Smooth muscle cell of the brain vasculature (primary cell): ENCODE measurements at places on chromosomes 4 and X.

- no peak for DNase-seq
Observed at GRCh38 chr4:10006601-10007435, 14.5 kb downstream of the SLC2A9 start.

DNA sequence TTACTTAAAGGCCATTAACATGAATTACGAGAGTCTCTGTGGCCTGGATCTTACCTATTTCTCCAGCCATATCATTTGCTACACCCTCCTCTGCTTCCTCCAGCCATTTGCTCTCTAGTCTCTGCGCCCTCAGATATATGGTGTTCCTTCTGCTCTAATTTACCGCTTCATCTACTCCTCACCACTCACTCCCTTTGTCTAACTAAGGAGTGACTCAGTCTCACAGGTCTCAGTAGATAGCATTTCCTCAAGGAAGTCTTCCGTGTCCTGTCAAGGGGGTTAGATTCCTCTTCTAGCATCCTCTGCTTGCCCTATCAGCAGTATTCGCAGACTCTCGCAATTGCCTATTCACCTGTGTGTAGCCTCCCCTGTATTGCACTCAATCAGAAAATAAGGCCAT lies 892.1 kb upstream of the INTU start:
- no peak for DNase-seq

GRCh38 chrX:42392846-42393245 lies 385.1 kb downstream of the PPP1R2C start:
- no peak for DNase-seq

- DNase-seq, result no peak
Observed at GRCh38 chrX:129091097-129091496, 432.2 kb downstream of the SMARCA1 start.

DNA sequence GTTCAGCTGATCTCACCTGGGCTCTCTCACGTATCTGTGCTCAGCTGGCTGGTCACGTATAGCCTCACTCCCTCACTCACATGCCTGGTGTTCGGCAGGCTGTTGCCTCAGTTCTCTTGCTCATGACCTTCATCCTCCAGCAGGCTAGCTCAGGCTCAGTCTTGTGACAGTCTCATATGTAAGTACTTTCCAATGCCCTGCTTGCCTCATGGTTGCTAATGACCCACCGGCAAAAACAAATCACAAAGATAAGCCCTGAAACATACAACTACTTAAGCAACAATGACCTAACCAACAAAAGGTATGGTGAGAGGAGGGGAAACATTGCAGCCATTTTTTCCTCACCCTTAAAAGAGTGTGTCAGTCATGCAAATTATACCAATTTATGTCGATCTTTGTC lies 25.0 kb downstream of the MEPE start:
- no peak for DNase-seq

- no peak for DNase-seq
Observed at GRCh38 chr4:2470791-2471190, 1.9 kb downstream of the RNF4 start.

DNA sequence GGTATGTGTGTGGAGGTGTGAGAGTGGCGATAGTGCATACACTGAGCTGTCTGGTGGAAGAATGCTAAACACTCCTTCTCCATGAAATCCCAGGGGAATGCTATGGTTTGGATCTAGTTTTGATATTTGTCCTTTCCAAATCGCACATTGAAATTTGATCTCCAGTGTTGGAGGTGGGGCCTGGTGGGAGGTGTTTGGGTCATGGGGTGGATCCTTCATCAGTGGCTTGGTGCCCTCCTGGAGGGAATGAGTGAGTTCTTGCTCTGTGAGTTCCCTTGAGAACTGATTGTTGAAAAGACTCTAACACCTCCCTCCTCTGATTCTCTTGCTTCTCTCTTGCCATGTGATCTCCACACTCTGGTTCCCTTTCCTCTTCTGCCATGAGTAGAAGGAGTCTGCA lies 114.1 kb upstream of the HHIP start:
- DNase-seq, result no peak

DNA sequence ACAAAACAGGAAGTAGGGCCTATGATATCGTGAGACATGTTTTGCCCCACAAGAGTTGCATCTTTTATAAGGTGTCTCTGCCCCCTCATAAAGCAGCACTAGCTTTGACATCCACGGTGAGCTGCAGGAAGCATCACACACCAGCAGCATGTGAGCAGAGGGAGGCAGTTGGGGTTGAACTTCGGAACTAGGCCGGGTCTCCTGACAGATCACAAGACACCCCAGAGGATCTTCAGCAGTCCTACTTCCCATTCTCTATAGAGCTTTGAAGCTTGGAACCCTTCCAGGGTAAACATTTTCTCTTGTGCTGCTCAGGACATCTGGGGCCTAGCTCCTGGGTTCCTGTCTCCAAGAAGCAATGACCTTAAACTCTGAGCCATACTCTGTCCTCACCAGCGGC lies 27.5 kb downstream of the YY2 start:
- peak; percentile 36 for DNase-seq

DNA sequence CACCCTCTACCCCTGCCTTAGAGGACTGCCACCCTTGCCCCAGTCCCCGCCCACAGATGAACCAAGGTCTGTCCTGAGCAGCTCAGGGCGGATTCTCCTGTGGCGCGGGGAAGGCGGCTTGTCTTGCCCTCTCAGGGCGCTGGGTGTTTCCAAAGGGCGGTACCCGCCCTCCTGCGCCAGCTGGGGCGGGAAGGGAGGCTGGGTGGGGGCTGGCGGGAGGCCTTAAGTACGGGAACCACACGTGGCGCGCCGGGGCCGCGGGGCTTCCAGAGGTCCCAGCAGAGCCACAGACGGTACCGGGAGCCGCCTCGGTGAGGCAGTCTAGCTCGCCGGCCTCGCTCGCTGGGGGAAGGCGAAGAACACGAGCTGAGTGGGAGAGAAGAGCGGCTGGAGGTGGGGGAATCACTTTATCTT lies 361.1 kb downstream of the MID1IP1 start:
- no peak for DNase-seq

- DNase-seq, result no peak
Observed at GRCh38 chr4:179595671-179596410, 2153.6 kb upstream of the AGA start.

DNA sequence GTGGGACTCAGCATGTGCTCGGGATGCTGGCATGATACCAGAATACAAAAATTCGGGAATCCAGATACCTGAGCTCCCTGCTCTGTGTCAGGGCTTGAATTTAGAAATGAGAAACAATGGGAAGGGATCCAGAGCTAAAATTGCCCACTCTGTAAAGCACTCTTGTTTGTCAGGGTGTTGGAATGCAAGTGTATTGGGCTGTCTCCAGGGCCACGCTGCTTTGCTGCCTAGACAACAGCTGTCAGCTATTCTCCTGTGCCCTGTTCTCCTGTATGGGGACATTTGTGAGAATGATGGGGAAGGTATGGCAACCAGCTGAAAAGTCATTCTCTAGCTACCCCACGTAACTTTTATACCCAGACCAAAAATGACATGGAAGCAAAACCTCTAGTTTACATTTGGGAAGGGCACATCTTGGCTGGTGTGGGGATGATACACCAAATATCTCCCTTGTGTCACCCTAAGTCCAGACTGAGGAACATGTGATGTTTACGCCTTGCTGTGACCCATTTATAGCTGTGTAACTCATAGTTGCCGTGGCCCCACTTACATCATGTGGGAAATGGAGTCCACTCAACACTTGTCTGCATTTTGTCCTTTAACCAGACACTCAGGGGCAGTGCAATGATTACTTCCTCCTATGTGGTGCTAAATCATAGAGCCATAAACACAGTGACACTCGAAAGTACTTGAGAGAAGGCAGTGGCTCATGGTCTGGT lies 46.6 kb downstream of the SMPX start:
- no peak for DNase-seq

DNA sequence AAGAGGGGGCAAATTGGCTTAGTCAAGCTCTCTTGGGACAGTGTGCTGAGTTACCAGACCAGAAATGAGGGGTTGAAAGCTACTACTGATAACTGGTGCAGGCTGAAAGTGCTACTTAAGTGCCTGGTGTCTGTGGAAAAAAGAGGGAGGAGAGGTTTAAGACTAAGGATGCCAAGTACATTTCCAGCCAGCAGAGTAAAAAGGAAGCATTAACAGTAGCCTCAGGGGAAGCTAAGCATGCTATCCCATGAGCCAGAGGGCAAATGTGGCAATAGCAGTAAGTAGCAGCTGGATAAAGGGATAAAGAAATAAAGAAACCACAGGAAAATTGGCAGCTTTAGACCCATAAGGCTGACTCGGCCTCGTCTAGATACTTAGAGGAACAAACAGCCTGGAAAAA lies 196.3 kb upstream of the MAB21L2 start:
- DNase-seq, result peak; percentile 63

GRCh38 chrX:81377329-81377728 lies 175.4 kb downstream of the SH3BGRL start:
- peak; percentile 2 for DNase-seq

DNA sequence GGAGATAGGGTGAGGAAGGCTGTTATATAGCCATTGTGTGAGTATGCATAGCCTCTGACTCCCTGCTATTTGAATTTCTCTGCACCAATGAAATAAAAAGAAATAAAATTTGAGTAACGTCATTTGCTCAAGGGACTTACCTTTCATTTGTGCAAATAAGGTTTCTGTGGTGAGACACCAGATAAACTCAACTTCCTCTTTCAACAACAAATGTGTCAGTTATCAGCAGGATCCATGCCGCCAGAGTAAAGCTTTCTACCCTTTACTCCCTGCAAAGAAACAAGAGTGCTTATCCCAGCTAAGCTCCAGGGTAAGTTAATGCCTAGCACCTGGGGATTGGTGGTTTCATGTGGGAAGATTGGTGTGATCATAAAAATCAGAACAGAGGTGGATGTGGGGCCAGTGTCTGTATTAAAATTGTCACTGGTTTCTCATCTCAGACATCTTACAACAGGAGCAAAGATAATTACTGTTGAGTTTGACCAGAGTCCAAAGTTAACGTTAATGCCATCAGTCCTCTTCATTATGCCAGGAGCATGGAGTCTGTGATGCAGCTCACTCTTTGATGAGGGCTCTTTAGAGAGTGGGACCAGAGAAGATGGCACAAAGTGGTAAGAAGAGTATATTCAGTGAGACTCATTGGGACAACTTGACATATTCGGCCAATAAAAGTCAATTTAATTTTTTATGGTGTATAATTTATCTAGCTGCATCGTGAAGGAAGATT lies at the start of gene P2RY10:
Gene P2RY10, plus strand, starts transcription at position 206 of the 727 bp plus-strand sequence. CDS start 15,130 bp downstream, outside the sequence.
- DNase-seq, result no peak

DNA sequence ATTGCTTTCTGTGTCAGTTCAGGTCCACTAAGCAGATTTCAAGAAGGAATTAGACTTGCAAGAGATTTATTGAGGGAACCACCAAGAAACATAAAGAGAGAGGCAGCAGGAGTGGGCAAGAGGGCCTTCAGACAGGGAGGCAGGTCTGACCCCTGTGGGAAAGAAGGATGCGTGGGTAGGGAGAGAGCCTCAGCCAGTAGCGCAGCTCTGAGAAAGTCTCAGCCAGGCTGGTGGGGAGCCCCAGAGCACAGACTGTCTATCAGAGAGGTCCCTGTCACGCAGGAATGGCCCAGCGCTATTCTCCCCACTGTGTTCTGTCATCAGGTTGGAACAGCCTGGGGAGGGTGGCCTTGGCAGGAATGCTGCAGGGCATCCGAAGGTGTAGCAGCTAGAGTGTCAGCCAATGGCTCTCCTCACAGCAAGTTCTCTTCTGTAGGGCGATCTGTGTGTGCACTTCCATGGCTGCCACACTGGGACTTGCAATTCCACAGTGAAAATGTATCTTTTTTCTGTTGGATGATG lies 48.0 kb downstream of the OTC start:
- no peak for DNase-seq

DNA sequence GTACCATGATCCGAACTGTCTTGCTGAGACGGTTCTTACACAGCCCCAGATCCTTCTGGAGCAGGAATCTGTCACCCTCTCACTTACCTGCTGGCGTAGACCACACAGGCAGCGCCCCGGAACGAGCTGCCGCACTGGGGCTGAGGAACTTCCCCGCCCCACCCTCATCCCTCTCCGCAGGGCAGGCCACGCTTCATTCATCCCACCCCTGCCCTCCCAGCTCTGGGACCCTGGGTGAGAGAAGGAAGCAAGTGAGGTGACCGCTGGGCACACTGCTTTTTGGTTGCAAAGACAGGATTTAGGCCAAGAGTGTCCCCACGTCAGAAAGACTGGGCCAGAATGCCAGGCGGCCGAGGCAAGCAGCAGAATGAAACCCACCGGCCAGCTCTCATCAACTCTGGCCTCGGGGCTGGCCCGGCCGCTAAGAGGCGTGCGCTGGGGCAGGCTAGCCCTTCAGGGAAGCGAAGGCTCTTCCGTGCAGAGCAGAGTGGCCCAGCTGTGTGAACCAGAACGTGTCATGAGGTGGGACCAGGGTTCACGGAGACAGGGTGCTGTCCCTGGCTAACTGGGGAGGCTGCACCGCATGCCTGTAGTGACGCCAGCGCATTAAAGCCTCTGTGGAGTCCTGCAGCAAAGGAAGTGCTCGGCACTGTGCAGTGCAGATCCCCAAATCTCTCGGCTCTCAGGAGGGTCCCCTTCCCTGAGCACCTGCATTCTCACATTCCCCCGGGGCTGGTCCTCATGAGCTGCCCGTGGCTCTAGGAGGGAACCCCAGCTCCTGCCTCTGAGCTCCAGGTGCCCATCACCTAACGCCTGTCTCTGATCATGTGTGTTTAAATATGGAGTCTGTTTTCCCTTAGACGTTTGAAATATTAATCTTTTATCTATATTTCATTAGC lies 6.4 kb downstream of the LRPAP1 start:
- no peak for DNase-seq

- no peak for DNase-seq
Observed at GRCh38 chrX:25068340-25068739, 52.6 kb upstream of the ARX start.

DNA sequence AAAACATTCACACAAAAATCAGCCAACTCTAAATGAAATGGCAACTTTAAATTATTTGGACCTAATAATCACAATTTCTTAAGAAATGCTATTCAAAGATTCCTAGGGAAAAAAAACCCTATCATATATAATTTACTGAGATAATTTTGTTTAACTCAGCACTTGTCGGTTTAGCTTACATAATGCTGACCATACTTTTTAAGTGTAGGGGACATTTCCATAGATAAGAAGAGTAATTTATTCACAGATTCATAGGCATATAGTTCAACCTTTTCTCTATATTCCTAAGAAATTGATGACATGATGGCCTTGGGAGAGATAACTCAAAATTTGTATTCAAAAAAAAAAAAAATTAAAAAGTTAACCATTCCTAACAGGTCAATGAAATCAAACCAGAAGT lies 260.8 kb upstream of the PGRMC2 start:
- DNase-seq, result no peak

GRCh38 chr4:168131196-168131595 lies 38.9 kb downstream of the ANXA10 start:
- DNase-seq, result no peak

DNA sequence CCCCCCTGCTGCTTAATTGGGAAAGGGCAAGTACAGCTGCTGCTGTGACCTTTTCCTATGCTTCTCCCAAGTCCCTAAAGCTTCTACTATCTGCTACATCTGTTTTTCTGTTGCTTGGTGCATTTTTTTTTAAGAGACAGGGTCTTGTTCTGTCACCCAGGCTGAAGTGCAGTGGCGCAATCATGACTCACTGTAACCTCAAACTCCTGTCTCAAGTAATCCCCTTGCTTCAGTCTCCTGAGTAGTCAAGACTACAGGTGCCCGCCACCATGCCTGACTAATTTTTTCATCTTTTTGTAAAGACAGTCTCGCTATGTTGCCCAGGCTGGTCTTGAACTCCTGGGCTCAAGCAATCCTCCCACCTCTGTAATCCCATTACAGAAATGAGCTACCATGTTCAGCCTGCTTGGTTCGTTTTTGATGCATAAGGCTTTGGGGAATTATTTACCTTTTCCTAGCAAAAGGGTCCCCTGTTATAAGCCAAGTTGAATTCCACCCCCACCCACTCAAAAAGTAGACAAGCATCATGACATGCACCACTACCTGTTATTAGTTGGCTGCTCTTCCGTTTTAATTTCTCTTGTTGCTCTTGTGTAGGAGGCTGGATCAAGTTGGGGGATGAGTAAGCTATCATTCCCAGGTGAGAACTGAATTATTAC lies 39.6 kb downstream of the DGKK start:
- DNase-seq, result no peak
